A549 treated with DMSO at 1 μM for 4 hours (cell line): ENCODE measurements at places on chromosomes 11 and 22. TPM values are rescaled to one million over a fixed set of nuclear protein-coding genes. Genes with fewer than 3 reads are reported as not detected.

The HTR3A gene
- not detected in 5 replicates for total RNA-seq

The KDM4E gene
- not detected in 5 replicates for total RNA-seq

The TMEM151A gene
- 2.0 to 3.5 TPM (median 3.2 TPM) in 5 replicates for total RNA-seq

The CDC42BPG gene
- total RNA-seq = 1.2 to 1.5 TPM (median 1.5 TPM) in 5 replicates

The FOSL1 gene
- total RNA-seq = 176 to 296 TPM (median 205 TPM) in 5 replicates

The SLC37A2 gene
- total RNA-seq = 0.08 to 0.10 TPM (median 0.09 TPM) in 4 of 5 replicates, not detected in the other

The OR6T1 gene
- not detected in 5 replicates for total RNA-seq

The SLC22A9 gene
- not detected in 5 replicates for total RNA-seq

The APOA5 gene
- not detected in 5 replicates for total RNA-seq

The OR2AG1 gene
- not detected in 5 replicates for total RNA-seq

The TNNT3 gene
- 0.11 to 0.17 TPM in 2 of 5 replicates, not detected in the others for total RNA-seq

The GSTT4 gene
- not detected in 5 replicates for total RNA-seq

The FAM111A gene
- 9.9 to 11.3 TPM (median 10.5 TPM) in 5 replicates for total RNA-seq

The GAL gene
- 11.1 to 22.8 TPM (median 17.5 TPM) in 5 replicates for total RNA-seq

The TRIM48 gene
- not detected in 5 replicates for total RNA-seq

The ZP1 gene
- 0.09 to 0.58 TPM (median 0.16 TPM) in 5 replicates for total RNA-seq

The LINC01488 gene
- total RNA-seq = 0.07 to 0.10 TPM in 2 of 5 replicates, not detected in the others

The PGM2L1 gene
- total RNA-seq = 8.8 to 18.2 TPM (median 13.8 TPM) in 5 replicates

The CREB3L1 gene
- 4.5 to 7.4 TPM (median 5.0 TPM) in 5 replicates for total RNA-seq

The RPLP2 gene
- 1,681 to 2,398 TPM (median 2,293 TPM) in 5 replicates for total RNA-seq

The FBLN1 gene
- total RNA-seq = 38.9 to 48.7 TPM (median 46.3 TPM) in 5 replicates

The FREY1 gene
- 0.35 to 0.70 TPM (median 0.45 TPM) in 5 replicates for total RNA-seq

The FGF4 gene
- not detected in 5 replicates for total RNA-seq

The DKK3 gene
- 10.7 to 15.7 TPM (median 13.4 TPM) in 5 replicates for total RNA-seq

The PRAME gene
- 95.6 to 114 TPM (median 105 TPM) in 5 replicates for total RNA-seq

The DBX1 gene
- total RNA-seq = not detected in 5 replicates

The HMOX1 gene
- total RNA-seq = 704 to 935 TPM (median 733 TPM) in 5 replicates

The NR1H3 gene
- 9.2 to 13.3 TPM (median 12.2 TPM) in 5 replicates for total RNA-seq

The IGLL5 gene
- total RNA-seq = not detected in 5 replicates

The OR52A1 gene
- not detected in 5 replicates for total RNA-seq

The GNAZ gene
- total RNA-seq = 1.7 to 2.9 TPM (median 2.2 TPM) in 5 replicates

The OPCML gene
- total RNA-seq = not detected in 5 replicates

The SLC25A1 gene
- 49.0 to 63.2 TPM (median 57.0 TPM) in 5 replicates for total RNA-seq

The ASRGL1 gene
- 9.6 to 14.9 TPM (median 13.6 TPM) in 5 replicates for total RNA-seq

The KAT5 gene
- total RNA-seq = 44.8 to 54.2 TPM (median 47.0 TPM) in 5 replicates
